Endothelial cell of umbilical vein (primary cell): ENCODE measurements at places on chromosomes 2 and 18.
A peak's percentile ranks its signal among the peaks of the same experiment; 100 is the strongest.

- no peak overlapping the region for H3K27ac ChIP-seq
- DNase-seq, result no peak
- H3K36me3 ChIP-seq, result no peaks in the 10 kb centered on the region
- H3K4me3 ChIP-seq, result no peak overlapping the region
- no peaks in the 10 kb centered on the region for H3K4me1 ChIP-seq
These were observed 33.4 kb upstream of the TBR1 start for GRCh38 chr2:161382747-161383146.

DNA sequence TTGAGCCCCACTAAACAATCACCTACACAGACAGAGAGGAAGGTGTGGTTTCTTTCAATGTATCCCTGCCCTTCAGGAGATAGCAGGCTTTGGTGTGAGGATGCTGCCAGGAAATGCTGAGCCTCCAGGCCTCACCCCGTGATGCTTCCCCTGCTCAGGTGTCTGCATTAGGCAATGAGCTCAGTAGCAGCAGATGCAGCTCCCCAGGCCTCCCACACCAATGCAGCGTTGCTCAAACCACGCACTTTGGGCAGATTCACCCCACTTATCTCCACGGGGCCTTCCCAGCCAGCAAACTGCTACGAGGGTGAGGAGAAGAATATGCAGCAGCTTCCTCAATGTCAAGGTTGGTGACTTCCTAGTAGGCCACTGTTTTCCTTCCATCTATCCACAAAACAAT lies 229.3 kb upstream of the PXDN start:
- H3K27ac ChIP-seq, result no peak overlapping the region
- H3K4me1 ChIP-seq, result no peaks in the 10 kb centered on the region
- no peaks in the 10 kb centered on the region for H3K36me3 ChIP-seq
- no peak overlapping the region for H3K4me3 ChIP-seq
- no peaks in the 10 kb centered on the region for H3K27me3 ChIP-seq
- no peak for DNase-seq

- no peak overlapping the region for H3K27ac ChIP-seq
- H3K4me1 ChIP-seq, result no peaks in the 10 kb centered on the region
- no peaks in the 10 kb centered on the region for H3K36me3 ChIP-seq
- H3K27me3 ChIP-seq, result no peaks in the 10 kb centered on the region
- no peak overlapping the region for H3K4me3 ChIP-seq
These were observed 31.6 kb upstream of the MREG start for GRCh38 chr2:216044883-216045486.

DNA sequence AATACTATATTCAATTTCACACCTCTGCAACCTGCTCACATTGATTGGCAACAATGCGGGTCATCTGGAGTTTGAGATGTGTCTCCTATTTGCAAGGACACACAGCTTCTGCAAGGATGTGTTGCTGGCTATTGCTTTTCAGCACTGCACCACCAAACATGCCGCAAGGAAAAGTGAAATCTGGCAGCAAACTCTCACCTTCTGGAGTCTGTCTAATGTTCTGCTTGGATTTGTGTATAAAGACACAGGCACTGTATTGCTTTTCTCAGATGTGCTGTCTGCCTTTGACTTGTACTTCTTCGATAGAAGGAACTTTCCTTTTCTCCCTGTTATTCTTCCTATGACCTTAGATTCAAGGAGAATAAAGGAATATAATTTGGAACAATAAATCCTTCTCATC lies 138.6 kb upstream of the EPHA4 start:
- no peaks in the 10 kb centered on the region for H3K27me3 ChIP-seq
- H3K4me1 ChIP-seq, result no peaks in the 10 kb centered on the region
- H3K4me3 ChIP-seq, result no peak overlapping the region
- DNase-seq, result no peak
- H3K36me3 ChIP-seq, result no peaks in the 10 kb centered on the region

DNA sequence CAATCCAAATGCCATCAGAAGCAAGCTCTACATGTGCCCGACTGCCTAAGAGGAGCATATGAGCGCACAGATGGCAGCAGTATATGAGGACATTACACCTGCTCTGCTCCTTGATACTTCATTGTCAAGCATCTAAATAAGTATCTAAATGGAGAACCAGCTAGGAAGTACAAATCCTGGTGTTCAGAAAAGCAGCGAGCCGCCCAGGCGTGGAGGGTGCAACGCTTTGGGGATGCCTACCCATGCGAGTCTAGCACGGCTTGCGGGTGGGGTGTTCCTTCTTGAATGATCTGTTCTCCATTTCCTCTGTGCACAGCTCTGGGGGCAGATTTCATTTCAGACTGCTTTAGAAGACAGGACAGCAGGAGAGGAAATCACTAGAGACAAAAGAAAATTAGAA lies 63.0 kb upstream of the BCL2L11 start:
- H3K4me1 ChIP-seq, result no peaks in the 10 kb centered on the region
- no peak overlapping the region for H3K4me3 ChIP-seq

DNA sequence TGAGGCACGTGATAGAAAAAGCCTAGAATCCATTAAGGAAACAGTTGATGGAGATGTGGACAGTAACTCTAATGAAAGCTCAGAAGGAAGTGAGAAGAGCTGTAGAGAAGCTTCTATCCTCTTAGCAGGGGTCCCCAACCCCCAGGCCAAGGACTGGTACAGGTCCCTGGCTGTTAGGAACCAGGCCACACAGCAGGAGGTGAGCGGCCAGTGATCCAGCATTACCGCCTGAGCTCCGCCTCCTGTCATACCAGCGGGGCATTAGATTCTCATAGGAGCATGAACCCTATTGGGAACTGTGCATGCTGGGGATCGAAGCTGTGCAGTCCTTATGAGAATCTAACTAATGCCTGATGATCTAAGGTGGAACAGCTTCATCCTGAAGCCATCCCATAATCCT lies 8.7 kb upstream of the IMP4 start:
- no peak overlapping the region for H3K27ac ChIP-seq
- H3K4me1 ChIP-seq, result peaks cover 8% of the 10 kb centered on the region
- peaks cover 6% of the 10 kb centered on the region for H3K27me3 ChIP-seq
- peaks cover 4% of the 10 kb centered on the region for H3K36me3 ChIP-seq

DNA sequence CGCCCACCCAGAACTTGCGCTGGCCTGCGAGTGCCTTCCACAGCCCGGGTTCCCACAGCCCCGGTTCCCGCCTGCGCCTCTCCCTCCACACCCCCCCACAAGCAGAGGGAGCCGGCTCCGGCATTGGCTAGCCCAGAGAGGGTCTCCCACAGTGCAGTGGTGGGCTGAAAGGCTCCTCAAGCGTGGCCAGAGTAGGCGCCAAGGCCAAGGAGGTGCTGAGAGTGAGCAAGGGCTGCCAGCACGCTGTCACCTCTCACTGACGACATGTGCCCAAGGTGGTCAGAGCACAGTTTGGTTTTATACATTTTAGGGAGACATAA lies 15.3 kb upstream of the PXDN start:
- H3K4me1 ChIP-seq, result peaks cover 3% of the 10 kb centered on the region
- H3K36me3 ChIP-seq, result no peaks in the 10 kb centered on the region
- no peak overlapping the region for H3K4me3 ChIP-seq
- no peaks in the 10 kb centered on the region for H3K27me3 ChIP-seq

DNA sequence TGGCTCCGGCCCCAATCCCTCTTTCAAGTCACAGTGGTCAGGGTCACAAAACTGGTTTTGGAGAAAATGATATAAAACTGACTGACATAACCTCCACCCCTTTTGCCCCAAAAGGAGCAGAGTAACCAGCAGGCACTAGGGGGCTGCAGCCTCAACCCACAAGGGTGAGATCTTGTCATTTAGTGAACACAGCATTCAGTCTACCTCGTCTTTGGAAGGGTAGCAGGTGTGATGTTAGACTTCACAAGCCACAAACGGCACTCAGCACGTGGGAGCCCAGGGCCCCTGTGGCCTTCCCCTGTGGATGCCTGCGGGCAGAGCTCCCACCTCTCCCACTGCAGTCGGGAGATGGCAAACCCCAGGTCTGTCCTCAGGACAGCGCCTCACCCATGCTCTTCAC lies 372.1 kb upstream of the MYT1L start:
- H3K36me3 ChIP-seq, result no peaks in the 10 kb centered on the region
- H3K27me3 ChIP-seq, result no peaks in the 10 kb centered on the region
- H3K4me1 ChIP-seq, result no peaks in the 10 kb centered on the region
- H3K4me3 ChIP-seq, result no peak overlapping the region

DNA sequence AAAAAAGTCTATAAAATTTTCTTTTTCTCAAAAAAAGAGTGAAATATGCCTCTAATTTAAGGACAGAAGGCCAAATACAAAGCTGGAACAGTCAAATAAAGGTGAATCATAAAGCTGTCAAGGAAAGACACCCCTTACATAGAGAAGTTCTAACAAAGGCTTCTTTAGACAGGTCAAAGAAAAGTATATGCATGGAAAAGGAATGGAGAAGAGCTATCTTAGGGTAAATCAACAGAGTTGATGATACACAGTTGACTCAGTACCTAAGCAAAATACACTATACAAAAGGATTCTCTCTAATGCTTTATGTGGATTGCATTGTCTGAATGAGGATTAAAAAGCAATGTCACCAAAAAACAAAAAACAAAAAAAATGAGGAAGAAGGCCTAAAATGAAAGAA lies 214.8 kb downstream of the TXNL1 start:
- H3K36me3 ChIP-seq, result no peaks in the 10 kb centered on the region
- H3K4me3 ChIP-seq, result no peak overlapping the region
- no peak overlapping the region for H3K27ac ChIP-seq
- no peaks in the 10 kb centered on the region for H3K4me1 ChIP-seq
- no peaks in the 10 kb centered on the region for H3K27me3 ChIP-seq
- no peak for DNase-seq

DNA sequence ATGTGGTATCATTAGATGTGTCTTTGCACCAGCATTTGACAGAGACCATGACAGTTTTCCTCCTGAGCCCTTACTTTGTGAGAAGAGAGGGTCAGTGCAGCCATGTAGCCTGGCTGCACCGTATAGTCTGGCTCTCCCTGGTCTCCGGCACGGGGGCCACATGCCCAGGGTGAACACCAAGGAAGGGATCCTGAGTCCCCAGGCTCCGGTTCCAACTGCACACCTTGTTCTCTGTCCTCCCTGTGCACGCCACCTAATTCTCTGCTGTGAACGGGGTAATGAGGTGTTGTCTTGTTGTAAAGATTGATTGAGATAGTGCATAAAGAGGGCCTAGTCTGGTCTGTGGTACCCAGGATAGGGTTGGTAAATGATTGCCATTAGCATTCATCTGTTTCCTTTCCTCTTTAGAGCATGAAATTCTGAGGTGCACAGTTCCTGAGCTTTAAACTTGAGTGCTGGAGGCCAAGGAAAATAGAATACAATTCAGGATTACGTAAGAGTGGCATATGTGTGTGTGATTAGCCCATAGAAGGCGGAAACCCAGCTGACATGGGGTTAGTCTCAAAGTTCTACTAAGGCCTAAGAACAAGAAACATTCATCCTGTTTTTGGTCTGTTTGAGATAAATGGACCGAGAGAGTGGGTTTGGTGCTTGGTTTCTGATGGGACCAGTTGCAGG lies 55.5 kb downstream of the NCK2 start:
- H3K27ac ChIP-seq, result no peak overlapping the region
- no peaks in the 10 kb centered on the region for H3K36me3 ChIP-seq
- H3K4me3 ChIP-seq, result no peak overlapping the region
- peaks cover 20% of the 10 kb centered on the region for H3K4me1 ChIP-seq
- no peaks in the 10 kb centered on the region for H3K27me3 ChIP-seq

DNA sequence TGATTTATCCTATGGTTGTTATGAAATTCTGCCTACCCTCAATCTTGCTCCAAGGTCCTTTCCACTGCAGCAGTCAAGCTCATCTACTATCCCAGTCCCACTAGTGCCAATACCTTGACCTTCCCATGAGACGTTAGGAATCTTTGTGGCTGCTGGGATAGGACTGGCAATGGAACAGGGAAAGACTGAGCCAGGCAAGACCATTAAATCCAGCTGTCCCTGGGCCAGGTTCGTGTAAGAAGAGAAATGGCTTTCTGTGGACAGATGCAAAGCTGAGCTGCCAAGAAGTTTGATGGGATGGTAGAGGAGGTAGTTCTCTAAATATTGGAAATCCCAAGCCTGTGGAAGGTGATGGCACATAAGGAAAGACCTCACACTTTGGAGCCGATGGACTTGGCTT lies 50.1 kb upstream of the TMEM17 start:
- H3K27me3 ChIP-seq, result peaks cover 3% of the 10 kb centered on the region
- H3K36me3 ChIP-seq, result no peaks in the 10 kb centered on the region
- no peak for DNase-seq
- no peak overlapping the region for H3K4me3 ChIP-seq
- H3K4me1 ChIP-seq, result no peaks in the 10 kb centered on the region

DNA sequence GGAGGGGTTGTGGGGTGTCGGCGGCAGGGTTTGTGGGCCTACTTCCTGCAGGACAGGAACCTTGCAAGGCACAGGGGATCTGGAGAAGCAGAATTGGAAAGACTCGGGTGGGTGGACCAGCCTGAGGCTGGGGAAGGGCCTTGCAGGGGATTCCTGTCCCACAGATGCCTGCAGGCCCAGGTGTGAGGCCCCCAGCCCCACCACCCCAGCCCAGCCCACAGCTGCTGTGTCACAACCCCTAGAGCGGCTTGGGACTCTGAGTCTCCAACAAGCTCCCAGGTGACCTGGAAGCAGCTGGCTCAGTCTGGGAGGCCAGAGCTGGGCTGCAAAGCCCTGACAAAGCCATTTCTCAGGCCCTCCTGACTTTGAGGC lies 93.1 kb downstream of the ZFP36L2 start:
- no peaks in the 10 kb centered on the region for H3K27me3 ChIP-seq
- no peak for DNase-seq
- H3K4me1 ChIP-seq, result peaks cover 15% of the 10 kb centered on the region
- no peak overlapping the region for H3K4me3 ChIP-seq

GRCh38 chr2:144412709-144413108 lies 107.2 kb downstream of the ZEB2 start:
- DNase-seq, result no peak
- no peaks in the 10 kb centered on the region for H3K4me1 ChIP-seq
- H3K36me3 ChIP-seq, result peaks cover 2% of the 10 kb centered on the region
- H3K27me3 ChIP-seq, result no peaks in the 10 kb centered on the region
- H3K4me3 ChIP-seq, result no peak overlapping the region

GRCh38 chr2:168156661-168157060 lies 90.7 kb downstream of the STK39 start:
- no peak for DNase-seq
- no peak overlapping the region for H3K4me3 ChIP-seq
- no peaks in the 10 kb centered on the region for H3K27me3 ChIP-seq
- no peaks in the 10 kb centered on the region for H3K36me3 ChIP-seq
- H3K27ac ChIP-seq, result no peak overlapping the region

- H3K36me3 ChIP-seq, result no peaks in the 10 kb centered on the region
- DNase-seq, result peak; percentile 49
These were observed 99.1 kb downstream of the ALPK2 start for GRCh38 chr18:58529714-58530354.

DNA sequence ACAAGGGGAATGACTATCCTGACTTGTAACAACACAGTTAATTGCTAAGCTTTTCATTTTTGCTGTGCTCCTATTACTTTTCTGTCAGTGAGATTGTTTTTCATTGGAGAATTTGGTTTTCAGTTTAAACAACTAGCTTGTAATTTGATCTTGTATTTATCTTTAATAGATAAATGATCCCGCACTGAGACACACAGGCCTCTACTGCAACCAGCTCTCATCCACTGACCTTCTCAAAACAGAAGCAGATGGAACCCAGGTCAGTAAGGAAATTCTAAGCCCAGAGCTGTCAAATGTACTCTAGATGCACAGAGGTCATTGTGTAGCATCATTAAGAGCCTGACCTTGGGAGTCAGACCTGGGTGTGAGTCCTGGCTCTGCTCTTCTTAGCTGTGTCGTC lies 30.7 kb downstream of the PTRHD1 start:
- no peak overlapping the region for H3K27ac ChIP-seq
- no peak overlapping the region for H3K4me3 ChIP-seq
- no peaks in the 10 kb centered on the region for H3K27me3 ChIP-seq
